ENCODE measurements at places on chromosomes 1 and 21.

GRCh38 chr1:197838836-197839235 is 63.6 kb upstream of the DENND1B start:
- no peak for DNase-seq

- DNase-seq: no peak
These were observed 7.5 kb upstream of the CTPS1 start for GRCh38 chr1:40971966-40972365.

DNA sequence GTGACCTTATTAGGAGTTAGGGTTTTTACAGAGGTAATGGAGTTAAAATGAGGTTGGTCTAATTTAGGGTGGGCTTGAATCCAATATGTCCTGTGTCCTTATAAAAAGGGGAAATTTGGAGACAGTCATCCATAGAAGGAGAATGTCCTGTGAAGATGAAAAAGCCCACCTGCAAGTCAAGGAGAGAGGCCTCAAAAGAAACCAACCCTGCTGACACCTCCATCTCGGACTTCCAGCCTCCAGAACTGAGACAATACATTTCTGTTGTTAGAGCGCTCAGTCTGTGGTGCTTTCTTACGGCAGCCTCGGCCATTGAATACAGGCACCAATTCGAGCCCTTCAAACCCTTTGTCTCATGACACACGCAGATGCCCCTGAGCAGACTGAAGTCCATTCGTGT is 43.8 kb downstream of the ACTA1 start:
- no peak for DNase-seq

DNA sequence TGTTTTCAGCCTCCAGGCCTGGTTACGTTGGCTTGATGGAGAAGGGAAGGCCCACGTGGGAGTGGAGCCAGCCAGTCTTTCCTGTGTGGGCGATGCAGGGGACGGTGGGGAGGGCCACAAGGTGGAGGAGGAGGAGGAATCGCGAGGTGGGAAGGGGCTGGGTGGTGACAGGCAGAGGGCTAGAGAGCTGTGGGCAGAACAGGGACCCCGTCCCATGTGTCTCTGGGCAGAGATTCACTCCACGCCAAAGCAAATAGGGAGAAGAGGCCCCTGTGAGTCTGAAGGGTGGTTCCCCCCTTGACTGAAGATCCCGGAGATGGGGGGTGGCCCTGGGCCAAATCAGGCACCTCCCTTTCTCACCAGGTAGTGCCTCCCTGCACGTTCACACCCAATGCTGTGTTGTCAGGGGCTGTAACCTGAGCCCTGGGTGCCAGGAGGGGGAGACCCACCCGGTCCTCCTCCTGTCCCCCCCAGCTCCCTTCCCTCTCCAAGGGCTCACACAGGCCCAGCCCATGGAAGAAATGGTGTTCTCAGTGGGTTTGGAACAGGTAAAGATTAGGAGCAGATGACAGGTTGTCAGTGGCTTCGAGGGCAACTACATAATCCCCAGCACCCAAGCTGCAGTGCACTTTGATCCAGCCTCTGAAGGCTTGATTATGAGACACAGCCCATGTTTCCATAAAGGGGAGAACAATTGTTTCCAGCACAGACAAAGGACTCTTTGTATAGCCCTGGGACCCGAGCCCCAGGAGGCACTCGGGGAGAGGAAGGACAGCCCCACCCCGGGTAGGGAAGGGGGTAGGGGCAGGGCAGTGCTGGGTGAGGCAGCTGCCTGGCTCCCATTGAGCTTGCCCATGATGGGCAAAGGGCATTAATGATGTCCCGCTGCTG is 37.7 kb upstream of the GPR37L1 start:
- DNase-seq: no peak

DNA sequence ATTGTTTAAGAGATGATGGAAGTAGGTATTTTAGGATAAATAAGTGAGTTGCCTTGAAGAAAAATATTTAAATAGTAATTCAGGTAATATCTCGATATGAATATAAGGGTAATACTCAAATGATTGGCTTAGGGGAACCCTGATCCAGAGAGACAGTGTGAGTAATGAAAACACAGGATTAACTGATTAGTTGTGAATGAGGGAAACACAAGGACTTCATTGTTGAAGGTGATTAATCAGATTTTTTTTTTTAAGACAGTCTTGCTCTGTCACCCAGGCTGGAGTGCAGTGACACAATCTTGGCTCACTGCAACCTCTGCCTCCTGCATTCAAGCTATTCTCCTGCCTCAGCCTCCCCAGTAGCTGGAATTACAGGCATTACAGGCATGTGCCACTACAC is 12.7 kb downstream of the SLC25A33 start:
- no peak for DNase-seq

- no peak for DNase-seq
These were observed 139.7 kb downstream of the TSEN15 start for GRCh38 chr1:184191181-184191621.

DNA sequence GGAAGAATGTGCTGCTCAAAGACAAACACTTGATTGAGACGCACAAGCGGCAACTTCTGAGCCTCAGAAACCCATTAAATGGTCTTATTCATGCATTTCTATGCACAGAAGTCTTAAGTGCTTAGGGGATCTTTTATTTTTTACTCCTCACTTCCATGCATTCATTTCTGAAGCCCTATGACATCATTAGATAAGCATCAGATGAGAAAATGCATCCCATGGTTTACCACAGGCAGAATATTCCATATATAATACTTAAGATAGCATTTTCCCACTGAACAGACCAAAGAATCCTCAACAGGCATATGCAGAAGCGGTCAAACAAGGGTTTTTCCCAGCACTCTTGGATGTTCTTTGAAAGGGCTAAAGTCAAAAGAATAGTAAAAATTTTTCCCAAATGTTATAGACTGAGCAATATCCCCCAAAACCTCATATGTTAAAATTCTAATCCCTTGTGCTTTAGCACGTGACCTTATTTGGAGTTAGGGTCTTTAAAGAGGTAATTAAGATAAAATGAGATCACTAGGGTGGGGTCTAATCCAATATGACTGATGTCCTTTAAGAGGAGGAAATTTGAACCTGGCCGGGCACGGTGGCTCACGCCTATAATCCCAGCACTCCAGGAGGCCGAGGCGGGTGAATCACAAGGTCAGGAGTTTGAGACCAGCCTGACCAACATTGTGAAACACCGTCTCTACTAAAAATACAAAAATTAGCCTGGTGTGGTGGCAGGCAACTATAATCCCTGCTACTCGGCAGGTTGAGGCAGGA is 22.6 kb upstream of the FAM89A start:
- no peak for DNase-seq

DNA sequence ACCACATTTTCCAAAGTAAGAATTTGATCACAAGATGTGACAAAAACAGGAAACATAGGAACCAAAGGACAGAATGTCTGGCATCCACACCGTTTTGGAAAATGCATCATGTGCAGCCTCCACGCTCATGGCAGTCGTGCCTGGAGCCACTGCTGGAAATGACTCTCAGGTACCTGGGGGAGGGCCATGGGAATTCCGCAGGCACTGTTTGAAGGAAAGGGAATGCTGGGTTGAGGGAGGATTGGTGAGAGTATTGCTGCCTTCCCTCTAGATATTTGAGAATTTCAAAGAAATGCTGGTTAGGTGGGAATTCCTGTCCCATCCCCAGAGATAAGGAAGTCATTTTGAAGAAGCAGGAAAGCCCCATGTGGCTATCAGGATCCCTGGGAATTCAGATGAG is 10.8 kb downstream of the SLAMF1 start:
- no peak for DNase-seq

DNA sequence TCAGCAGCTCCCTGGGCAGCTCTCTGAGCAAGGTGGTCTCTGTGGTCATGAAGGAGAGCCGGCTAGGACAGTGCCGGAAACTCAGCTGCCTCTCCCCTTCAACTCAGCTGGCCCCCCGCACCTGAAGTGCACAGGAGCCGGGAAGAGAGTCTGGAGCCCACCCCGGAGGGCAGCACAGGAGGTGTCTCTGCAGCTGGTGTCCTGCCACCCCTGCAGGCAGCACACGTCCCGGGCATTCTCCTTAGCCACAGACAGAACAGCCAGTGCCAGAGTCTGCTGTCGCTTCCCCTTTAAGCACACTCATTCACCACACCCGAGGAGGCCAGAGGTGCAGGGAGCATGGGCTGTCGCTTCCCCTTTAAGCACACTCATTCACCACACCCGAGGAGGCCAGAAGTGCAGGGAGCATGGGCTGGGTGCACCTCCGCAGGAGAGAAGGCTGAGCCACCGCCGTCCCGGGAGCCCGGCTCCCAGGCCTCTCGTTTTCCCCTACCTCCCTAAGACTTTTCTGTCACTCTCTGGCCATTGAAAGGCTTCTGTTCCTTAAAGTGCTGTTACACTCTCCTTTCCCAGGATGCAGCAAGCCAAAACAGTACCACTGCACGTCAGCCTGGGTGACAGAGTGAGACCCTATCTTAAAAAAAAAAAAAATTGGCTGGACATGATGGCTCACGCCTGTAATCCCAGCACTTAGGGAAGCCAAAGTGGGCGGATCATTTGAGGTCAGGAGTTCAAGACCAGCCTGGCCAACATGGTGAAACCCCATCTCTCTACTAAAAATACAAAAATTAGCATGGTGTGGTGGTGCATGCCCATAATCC is 16.9 kb upstream of the SAMD11 start:
- DNase-seq: no peak

DNA sequence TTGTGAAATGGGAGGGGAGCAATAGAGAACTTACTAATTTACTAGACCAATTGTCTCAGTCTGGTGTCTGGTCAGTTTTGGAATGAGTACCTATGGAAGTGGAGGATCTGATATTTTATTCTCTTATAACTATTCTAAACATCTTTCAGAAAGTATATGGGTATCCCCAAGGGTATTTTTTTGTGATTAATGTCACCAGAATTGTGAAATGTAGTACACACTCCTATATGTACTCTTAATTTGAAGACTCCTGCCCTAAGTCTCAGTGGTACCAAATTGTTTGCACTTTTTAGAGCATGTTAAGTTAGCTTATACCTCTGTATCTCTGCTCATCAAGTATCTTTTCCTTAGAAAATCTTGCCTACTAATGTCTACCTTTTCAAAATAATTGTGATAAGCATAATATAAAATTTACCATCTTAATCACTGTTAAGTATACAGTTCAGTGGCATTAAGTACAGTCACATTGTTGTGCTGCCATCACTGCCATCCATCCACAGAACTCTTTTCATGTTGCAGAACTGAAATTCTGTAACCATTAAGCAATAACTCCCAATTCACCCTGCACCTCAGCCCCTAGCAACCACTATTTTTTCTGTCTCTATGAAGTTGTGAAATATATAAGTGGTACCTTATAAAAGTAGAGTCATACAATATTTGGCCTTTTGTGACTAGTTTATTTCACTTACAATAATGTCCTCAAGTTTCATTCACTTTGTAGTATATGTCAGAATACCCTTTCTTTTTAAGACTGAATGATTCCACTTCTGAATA is 40.5 kb downstream of the SLC30A7 start:
- no peak for DNase-seq

DNA sequence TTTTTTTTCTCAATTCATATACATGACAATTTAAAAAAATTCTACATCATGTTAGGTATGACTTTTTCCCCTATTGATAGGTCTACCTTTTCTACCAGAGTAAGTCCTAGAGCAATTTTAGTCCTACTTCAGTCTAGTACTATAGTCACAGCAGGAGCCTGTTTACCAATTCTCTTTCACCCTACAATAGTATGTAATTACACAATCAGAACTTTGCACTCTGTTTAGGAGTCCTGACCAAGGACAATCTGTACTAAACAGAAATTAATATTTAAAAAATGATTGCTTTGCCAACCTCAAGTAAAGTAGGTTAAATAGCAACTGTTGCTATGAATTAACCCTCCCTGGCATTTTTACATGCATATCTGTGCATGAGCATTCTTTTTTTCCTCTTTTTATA is 810 bp upstream of the CYP4A11 start:
- DNase-seq: no peak

- DNase-seq: no peak
These were observed 350.0 kb downstream of the KCNH1 start for GRCh38 chr1:210783925-210784324.

GRCh38 chr21:22981819-22982218 is 1983.6 kb downstream of the NCAM2 start:
- no peak for DNase-seq

DNA sequence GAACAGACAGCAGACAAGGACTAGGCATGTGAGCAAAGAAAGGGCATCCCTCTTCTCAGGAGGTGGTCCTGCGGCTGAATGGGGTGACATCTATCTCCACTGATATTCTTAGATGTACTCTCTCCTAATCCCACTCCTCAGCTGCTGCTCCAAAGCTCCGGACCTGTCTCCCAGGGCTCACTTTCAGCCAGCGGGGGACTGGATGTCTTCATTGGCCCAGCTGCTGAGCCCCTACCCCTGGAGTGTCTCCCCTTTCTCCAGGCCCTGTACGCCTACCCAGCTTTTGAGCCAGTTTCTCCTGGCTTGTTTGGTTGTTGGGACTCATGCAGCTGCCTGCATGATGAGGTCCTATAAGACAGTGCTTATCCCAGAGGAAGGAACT is 28.8 kb upstream of the CSF1 start:
- DNase-seq: no peak

DNA sequence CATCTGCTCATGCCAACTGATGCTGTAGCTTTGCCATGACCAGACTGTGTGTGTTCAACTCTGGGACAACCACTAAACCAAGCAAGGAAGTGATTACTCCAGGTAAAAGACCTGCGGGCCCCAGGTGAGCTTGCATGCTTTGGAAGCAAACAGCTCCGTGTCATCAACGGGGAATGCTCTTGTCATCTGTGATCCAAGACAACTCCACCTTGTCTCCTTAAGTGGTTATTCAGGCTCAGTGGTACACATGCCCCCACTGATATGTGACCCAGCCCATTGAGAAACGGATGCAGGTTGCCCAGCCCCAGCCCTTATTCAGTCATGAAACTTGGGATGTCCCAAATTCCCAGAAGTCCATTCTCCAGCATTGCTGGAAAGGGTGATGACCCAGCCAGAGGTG is 89.0 kb downstream of the TIAM1 start:
- DNase-seq: no peak

DNA sequence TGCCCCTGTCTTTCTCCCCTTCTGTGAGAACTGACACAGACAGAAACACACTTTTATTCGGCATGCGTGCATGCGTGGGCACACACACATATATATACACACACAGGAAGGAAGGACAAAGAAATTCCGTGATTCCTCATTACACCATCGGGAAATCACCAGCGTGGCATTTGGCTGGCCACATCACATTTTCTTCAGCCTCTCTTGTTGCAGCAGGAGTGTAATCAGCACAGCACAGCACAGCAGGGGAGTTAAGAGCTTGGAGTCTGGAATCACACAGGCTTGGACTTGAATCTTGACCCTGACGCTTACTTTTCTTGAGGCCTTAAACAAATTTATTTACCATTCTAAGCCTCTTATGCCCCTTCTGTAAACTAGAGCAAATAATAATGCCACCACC is 45.3 kb upstream of the EPHA8 start:
- DNase-seq: no peak

DNA sequence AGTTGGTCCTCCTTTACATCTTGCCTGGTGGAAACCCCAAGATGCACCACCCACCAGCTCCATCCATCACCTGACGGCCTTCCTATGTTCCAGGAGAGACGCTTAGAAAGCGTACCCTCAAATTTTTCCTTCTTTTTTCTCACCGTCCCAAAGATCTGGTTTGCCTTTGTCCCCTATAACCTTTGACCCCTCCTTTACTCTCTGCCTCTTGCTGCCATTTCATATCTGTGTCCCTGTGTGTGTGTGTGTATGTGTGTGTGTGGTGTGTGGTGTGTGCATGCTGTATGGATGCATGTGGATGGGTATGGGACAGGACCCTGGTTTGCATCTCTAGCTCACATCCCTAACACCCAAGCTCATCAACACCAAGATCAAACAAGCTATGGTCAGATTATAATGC is 22.2 kb upstream of the IPO9 start:
- DNase-seq: no peak

- DNase-seq: no peak
These were observed 971 bp upstream of the RNF2 start for GRCh38 chr1:185044387-185044786.
